ENCODE measurements at places on chromosomes 7 and 10.

DNA sequence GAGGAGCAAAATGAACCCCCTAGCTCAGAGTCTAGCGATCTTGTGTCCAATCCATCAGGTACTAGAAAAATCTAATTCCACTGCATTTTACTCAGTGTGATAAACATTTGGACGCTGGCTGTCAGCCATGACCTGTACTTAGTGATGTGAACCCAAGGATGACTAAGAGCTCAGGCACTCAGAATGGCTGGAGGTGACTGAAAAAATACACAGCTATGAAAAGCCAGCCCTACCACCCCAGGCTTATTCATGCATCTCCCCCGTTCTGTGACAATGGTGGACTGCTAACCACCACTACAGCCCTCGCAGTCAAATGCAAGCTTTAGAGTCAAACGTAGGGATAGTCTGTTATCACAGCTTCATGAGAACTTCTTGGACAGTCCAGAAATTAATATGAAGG lies 14.9 kb downstream of the AFAP1L2 start:
- no peak for DNase-seq

GRCh38 chr7:24730018-24730369 lies 27.3 kb downstream of the GSDME start:
- no peak for DNase-seq

DNA sequence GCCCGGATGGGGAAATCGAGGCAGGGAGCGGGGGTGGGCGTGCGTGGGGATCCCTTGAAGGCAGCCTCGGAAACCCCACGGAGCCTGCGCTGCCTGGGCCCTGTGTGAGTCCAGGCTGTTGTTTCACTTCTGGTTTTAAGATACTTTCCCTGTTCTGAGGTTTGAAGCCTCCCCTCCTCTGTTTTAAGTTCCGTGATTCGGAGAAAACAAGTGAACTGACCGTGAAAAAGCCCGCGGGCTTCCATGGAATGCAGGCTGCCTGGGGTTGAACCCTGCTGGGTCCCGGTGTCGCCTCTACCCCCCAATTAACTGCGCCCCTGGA lies 401 bp downstream of the LRRC27 start:
- DNase-seq = no peak

GRCh38 chr10:105413997-105414396 lies 772.9 kb downstream of the SORCS3 start:
- no peak for DNase-seq

DNA sequence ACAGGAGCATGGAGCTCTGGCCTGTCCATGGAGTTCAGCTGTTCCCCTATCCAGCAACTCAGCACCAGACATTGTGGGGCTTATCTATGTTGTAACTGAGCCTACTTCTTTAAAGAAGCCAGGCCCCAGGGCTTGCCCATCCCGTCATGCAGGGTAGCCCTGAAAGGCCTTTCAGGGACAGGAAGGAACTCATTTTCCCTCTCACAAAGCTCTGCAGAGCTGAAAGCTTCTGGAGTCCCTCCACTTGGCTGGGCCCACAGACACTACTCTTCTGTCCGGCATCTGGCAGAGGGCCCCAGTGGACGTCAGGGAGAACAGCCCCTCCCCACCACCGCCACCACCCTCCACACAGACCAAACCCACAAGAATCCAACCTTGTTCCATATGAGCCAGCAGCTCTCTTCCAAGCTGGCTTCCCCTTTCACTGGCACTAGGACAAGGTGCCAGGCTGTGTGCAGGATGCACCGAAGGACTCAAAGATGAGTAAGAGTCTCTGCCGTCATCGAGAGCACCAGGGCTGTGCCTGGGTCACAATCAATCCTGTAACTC lies 33.1 kb downstream of the DENND2A start:
- DNase-seq = no peak

DNA sequence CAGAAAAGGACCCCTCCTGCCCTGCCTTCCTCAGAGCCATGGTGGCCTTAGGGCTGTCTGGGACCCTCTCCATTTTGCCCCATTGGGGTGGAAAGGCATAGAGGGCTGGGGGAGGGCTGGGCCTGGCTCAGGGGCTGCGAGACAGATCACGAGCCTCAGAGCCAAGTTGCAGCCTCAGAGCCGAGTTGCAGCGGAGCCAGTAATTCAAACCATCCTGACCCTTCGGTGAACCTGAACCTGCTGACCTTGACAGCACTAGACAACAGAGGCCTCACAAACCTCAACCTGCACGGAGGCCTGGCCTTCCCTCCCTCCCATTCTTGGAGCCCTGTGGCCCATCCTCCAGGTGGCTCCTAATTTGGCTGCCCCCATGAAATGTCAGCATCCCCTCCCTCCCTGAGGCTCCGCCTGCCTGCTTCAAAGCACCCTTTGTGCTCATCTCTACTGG lies 45.4 kb downstream of the PAX2 start:
- DNase-seq = no peak

DNA sequence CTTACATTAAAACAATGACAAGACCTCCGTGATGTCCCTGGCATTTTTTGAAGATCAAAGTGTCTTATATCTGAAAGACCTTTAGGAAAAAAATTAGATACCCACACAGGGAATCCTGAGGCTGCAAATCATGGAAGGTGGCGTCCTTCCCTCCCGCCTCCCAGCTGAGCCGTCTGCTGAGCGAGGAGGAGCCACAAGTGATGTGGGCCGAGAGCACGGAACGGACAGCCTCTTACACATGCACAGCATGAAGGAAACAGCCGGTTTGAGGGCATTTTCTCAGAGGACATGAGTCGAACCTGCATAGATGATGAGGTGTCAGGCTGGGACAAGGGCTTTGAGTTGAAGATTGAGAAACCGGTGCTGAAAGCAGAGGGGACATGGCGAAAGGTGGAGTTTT lies 163.3 kb downstream of the ADARB2 start:
- no peak for DNase-seq

DNA sequence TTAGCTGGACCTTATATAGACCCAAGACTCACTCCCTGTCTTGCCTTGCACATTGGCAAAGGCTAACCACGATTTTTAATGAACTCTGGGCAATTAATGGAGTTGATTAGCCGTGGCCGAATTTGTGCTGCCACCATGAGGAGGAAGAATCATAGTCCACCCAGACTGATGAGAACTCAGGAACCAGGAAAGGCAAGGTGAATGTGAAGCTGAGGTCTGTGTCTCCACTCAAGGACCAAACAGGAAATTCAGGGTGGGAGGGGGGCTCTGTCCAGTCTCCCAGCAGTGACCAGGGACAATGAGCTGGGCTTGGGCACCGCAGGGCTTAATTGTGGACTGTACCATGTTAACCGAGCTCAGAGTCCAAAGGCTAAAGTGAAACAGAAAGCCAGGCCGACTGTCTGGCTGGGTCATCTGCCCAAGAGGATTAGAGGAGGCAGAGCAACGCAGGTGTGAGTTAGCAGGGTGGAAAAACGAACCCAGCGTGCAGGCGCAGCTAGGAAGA lies 127.0 kb upstream of the JCAD start:
- no peak for DNase-seq
